ENCODE measurements at places on chromosomes 7 and 10. TPM values are rescaled to one million over a fixed set of nuclear protein-coding genes. Genes with fewer than 3 reads are reported as not detected.
A peak's percentile ranks its signal among the peaks of the same experiment; 100 is the strongest.

The TMEM229A gene
- total RNA-seq = not detected

DNA sequence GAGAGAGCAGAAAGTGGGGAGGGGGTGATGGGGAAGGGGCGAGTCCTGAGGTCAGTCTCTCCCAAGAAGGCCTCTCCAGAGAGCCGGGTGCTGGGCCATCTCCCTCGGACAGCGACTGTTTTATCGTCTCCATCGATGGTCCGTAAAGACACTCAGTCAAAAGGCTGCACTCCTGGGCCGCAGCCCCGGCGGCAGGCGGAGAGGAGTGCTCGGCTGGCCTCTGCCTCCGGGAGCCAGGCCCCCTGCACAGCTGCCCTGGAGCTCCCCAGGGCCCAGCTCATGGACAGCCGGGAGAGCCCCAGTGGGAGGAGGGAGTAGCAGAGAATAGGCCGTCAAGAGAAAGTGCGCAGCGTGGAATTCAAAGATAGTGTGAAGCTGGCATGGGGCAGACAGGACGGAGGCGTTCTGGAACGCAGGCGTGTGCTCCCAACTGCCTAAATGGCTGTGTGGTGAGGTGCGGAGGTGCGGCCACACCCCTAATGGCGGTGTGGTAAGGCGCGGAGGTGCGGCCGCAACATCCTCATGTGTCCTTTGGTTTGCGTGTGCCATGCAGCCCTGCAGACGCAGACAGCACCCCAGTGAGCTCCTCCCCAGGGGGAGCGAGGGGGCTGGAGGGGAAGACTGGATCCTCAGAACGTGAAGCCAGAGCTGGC, 477.5 kb upstream of the FOXK1 start:
- DNase-seq = no peak

DNA sequence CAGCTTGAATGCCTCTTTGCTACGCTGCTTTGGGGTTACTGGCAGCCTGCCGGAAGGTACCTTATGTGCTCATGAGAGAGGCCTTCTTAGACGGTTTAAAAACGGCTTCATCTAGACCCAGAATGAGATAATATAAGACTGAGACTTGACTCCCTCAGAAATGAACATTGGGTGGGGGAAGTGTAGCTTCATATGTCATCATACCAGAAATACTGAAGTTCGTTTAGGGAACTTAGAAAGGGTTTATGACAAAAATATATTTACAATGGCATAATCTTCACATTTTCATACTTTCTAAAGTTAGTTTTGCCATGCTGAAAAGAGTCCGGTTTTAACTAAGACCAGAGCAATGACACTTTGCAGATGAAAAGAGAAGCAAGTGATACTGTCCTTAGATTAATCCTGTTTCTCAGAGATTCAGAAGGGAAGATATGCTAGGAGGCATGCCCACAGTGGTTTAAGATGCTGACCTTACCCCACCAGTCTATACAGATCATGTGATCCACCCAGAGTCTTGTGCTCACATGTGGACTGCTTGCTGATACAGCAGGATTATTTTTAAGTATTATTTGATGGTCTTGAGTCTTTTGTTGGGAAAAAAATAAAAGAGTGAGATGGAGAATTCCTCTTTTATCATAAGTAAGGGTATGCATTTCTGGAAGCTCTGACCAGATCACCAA, 40.8 kb upstream of the HGF start:
- DNase-seq = no peak

DNA sequence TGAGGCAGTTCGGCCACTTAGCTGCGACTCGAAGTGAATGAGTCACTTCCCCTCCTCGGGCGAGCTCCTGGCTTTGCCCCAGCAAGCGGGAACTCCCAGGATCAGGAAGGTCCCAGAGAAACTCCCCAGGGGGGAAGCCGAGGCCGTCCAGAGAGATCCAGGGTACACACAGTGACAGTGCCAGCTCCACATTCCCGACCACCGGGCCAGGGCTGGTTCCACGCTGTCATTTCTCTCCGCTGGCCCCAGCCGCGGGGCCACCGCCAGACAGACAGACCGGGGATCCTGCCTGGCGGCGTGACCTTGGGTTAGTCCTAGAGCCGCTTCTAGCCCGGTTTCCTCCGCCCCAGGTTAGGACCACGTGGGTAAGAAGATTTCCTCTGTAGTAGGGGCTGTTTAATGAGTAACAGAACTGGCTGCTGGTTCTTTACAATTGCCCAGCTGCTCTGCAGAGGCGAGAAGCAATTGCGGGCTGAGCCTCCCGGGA, 463 bp upstream of the UPP1 start:
- peak; percentile 95 for DNase-seq

The PLAC9 gene
- not detected for total RNA-seq

The SLC39A12 gene
- not detected for total RNA-seq

The AKR1E2 gene
- total RNA-seq = 1.9 TPM

DNA sequence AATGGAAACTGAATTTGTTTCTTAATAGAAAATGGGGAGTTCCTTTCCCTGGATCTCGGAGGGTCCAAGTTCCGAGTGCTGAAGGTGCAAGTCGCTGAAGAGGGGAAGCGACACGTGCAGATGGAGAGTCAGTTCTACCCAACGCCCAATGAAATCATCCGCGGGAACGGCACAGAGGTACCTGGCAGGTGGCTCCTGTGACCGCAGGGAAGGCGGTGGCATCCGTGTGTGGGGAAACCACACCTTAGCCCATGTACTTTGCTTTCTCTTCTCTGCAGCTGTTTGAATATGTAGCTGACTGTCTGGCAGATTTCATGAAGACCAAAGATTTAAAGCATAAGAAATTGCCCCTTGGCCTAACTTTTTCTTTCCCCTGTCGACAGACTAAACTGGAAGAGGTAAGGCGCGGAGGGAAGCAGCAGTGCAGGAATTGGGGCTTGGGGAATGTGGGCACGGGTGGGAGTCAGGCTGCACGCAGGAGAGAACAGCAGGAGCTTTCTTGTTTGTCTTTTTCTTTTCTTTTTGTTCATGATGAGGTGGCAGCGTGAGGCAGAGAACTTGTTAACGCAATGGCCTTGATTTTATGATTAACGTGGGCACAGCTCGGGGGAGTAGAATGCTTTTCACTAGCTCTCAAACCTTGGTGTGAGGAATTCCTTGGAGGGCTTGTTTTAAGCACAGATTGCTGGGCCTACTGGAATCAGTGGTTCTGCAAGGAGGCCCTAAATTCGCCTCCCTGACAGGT, 12.8 kb downstream of the HKDC1 start:
- DNase-seq = no peak

The ZSCAN25 gene
- 14.2 TPM for total RNA-seq

- peak; percentile 23 for DNase-seq
Measured at GRCh38 chr10:6074489-6075301, 12.5 kb upstream of the IL2RA start.

GRCh38 chr7:151424799-151425198, 15.0 kb upstream of the WDR86 start:
- DNase-seq = no peak

The HKDC1 gene
- 0.48 TPM for total RNA-seq

The GLI3 gene
- 8.3 TPM for total RNA-seq

DNA sequence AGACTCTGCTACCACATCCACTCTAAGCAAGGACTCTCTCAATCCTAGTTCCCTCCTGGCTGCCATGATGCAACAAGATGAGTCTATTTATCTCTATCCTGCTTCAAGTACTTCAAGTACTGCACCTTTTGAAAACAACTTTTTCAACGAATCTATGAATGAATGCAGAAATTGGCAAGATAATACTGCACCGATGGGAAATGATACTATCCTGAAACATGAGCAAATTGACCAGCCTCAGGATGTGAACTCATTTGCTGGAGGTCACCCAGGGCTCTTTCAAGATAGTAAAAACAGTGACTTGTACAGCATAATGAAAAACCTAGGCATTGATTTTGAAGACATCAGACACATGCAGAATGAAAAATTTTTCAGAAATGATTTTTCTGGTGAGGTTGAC, 40.7 kb downstream of the AHR start:
- DNase-seq = no peak

- no peak for DNase-seq
Measured at GRCh38 chr10:74863551-74863950, 37.2 kb downstream of the KAT6B start.

DNA sequence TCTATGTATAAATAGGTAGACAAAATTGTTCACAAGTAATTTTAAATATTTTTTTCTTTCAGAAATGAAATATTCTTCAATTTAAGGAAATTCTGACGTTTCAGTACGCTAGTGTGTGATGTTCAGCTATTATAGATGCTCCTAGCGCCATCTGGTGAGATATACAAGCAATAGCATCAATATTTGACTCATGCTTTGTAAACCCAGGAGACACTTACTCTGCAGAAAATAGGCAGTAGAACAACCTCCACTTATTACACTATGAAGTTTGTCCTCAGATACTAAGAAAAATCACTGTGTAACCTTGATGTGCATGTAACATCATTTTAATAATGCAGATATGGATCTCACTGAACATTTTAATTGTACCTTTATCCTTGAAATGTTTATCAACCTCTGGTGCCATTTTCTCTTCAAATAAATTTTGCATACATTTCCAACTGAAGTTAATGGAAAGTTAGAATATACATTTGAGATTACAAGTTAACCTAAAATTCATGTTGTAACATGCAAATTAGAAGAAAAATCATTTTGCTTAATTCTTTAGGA, 151.5 kb upstream of the FAM3C start:
- DNase-seq = peak; percentile 54

GRCh38 chr10:124328477-124329220, 90.1 kb downstream of the OAT start:
- no peak for DNase-seq

DNA sequence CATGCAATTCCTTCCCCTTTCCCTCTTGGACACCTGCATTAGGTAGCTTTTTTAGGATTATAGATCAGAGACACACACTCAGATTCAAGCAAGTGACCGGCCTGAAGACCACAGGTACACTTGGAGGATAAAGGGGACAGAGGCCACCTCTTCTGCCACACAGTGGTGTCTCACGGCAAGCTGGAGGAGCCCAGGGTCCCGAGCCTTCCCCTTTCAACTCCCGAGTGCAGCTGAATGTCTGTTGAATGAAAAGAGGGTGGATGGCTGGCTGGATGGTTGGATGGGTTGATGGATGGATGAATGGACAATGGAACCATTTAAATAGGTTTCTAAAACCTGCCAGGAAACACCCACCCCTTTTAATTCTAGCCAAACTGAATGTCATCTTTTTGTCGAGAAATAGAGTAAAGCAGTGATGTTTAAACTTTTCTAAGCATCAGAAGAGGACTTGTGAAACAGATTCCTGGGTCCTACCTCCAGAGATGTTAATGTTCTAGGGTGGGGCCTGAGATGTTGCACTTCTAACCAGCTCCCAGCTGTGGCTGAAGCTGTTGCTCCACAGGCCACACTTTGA, 49.2 kb upstream of the ZMIZ1 start:
- no peak for DNase-seq

DNA sequence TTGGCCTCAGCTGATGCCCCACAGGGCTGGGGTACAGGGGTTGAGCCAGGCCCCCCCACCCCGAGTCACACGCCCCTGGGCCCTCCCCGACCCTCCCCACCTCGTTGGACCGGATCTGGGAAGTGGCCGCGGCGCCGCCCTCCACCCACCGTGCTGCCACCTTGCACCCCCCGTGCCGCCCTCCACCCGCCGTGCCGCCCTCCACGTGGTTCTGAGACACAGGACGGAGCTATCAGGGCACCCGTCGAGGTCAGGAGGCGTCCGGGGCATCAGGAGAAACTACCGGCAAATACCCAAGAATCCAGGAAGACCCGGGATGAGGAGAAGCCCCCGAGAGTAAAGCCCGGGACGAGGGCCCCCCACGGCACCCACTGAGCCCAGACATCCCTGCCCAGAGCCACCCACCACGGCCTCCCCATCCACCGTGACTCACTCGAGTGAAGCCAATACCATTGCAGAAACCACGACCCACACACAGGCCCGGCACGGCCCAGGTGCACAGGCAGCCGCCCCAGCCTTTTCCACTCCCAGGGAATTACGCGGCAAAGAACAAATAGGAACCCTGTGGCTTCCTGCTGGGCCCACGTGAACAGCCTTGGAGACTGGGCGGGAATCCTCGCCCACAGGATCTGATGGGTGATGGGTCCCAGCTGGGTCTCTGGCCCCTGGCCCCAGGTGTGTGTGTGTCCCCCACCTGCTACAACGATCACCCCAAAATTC, 34.0 kb downstream of the ADAP1 start:
- DNase-seq = no peak

- DNase-seq = peak; percentile 65
Measured at GRCh38 chr10:70849582-70850016, 33.9 kb downstream of the SGPL1 start.

The AKR1C8 gene
- not detected for total RNA-seq

- DNase-seq = no peak
Measured at GRCh38 chr10:104773105-104773504, 132.0 kb downstream of the SORCS3 start.

- no peak for DNase-seq
Measured at GRCh38 chr10:119241066-119241465, 33.7 kb downstream of the GRK5 start.

The MYH16 gene
- total RNA-seq = 1.3 TPM

The INSYN2A gene
- total RNA-seq = not detected

GRCh38 chr10:103062854-103063590, 130.1 kb downstream of the NT5C2 start:
- DNase-seq = no peak

The C10orf62 gene
- not detected for total RNA-seq

GRCh38 chr7:114940220-114940619, 18.3 kb downstream of the MDFIC start:
- no peak for DNase-seq

The FFAR4 gene
- total RNA-seq = not detected

The SNX10 gene
- 7.4 TPM for total RNA-seq

GRCh38 chr7:94130716-94131115, 126.6 kb upstream of the BET1 start:
- no peak for DNase-seq

DNA sequence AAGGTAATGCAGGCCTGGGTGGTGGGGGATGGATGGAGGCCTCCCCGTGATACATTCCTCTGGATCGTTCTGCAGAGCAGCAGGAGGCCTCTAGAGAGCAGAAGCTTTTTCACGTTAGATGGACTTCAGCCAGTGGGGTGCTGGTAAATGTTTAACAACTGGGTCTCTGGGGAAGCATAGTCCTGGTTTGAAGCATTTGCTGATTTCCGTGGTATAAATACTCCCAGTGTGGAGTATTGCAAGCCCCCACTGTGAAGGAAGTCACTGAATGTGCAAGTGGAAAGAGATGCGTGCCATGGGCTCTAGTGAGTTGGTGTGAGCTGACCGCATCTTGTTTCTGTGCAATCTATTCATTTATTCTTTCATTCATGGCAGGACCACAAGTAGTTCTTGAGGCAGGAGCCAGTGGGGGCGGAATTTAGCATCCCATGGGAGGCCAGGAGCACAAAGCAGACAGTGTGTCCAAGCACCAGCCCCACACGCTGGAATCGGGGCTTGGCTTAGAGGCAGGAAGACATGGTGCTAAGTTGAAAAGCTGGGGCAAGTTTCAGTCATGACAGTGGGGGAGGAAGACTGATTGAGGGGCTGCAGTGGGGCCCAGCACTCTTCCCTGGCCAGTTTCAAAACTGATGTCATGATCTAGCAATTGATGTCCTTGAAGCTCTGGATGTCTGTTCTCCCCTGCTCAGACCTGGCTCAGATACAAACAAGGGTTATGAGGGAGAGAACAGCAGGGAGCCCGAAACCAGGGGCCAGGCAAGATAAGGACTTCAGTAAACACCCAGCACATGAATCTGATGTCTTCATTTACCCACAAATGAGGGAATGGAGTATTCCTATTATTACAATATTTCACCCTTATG, 280.9 kb upstream of the LYZL1 start:
- DNase-seq = no peak
